DMS153 (cell line): ENCODE measurements at places on chromosomes 11 and 22.

GRCh38 chr22:39931251-39931650, 28.9 kb upstream of the TMA7B start:
- no peak for DNase-seq

DNA sequence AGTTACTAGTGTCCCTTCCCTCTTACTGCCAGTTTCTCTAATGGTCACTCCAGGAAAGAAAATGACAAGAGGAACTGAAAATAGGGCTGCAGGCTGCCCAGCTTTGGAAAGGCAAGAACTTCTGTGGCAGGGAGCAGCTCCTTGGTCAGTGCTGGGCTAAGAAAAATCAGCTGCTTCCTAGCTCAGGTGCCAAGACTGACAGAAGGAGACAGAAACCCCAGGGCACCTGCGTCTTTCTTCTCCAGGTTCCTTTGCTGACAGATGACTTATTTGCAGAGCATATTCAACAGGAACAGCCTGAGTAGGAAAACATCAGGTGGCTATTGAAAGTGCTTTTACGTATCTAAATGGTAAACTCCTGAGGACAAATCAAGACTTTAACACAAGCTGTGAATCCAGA, 25.4 kb downstream of the MAML2 start:
- no peak for DNase-seq

DNA sequence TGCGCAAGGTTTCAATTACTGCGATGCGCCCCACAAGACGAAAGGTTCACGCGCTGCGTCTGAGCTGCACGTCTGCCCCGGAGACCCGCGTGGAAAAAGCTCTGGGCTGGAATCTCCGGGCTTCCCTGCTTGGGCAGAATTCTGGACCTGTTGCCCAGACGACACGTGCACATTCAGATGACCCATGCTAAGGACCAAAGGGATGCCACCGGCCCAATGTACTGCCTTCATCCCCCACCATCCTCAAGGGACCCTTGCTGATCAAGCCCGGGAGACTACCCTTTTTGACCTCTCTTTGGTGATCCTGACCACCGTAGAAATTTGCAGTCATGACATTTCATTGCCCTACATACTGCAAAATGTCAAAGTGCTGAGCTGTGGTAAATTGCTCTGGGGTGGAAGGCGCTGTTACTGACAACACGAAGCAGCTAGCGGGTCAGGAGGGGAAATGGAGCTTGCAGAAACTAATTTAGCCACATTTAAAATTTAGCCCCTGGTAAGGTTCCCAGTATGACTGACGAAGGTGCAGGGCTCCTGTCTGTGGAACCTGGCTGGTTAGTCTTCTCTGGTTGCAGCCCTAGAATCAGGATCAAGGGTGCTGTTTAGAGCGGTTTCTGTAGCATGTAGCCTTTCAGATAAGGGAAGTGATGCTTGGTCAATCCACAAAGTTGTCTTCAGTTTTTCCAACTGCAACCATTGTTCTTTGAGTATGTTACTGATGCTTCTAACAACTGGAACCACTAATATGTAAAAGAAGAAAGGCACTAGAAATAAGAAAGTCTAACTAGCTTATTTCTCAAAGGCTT, 81.9 kb downstream of the PRR5L start:
- no peak for DNase-seq

DNA sequence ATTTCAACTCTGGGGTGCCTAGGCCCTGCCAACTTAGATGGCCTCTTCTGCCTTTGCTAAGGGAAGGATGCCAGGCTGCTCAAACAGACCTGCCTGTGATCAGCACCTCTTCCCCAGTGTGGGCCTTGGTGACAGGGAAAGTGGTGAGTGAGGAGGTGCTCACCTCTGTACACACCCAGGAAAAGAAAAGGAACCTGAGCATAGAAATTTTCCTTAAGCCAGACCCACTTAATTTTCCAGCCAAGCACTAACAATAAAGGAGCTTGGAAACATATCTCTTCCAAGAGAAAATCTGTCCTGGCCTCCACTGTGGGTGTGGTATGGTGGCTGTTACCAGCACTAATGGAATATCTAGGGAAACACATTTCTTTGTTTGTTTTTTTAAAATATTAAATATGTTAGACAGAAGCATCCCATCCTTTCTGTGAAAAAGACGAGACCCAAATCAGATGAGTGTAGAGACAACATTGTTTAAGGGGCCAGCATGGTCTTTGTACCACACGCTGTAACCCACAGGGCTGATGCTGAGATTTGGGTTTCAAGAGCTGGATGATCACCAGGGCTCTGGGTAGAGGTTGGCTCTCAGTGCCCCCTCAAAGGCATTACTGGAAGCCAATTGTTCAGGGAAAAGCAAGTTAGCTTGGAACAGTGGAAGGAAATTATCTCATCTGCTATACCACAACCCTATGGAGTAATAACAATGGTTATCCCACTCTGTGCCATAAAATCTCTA, 472.2 kb downstream of the INSC start:
- no peak for DNase-seq

- no peak for DNase-seq
These were observed 67.9 kb downstream of the KCNC1 start for GRCh38 chr11:17802491-17802890.

DNA sequence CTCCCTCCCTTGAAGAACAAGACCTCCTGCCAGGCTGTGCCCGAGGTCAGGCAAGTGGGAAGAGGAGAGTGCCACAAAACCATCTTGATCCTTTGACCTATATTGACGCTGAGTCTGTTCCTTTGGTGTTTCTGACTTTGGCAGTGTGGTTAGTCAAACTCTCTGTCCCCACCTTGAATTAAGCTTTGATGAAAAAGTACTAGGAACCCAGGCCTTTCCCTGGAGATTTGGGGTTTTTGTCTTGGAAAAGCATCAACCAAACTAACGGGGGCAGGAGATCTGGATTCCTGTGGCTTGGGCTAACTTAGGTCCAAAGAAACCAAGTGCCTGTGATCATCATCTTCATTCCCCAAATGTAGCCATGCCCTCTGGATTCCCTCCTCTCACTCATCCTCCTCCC, 40.4 kb downstream of the ARFGAP2 start:
- no peak for DNase-seq

GRCh38 chr22:46443850-46444389, 93.5 kb downstream of the CELSR1 start:
- no peak for DNase-seq

DNA sequence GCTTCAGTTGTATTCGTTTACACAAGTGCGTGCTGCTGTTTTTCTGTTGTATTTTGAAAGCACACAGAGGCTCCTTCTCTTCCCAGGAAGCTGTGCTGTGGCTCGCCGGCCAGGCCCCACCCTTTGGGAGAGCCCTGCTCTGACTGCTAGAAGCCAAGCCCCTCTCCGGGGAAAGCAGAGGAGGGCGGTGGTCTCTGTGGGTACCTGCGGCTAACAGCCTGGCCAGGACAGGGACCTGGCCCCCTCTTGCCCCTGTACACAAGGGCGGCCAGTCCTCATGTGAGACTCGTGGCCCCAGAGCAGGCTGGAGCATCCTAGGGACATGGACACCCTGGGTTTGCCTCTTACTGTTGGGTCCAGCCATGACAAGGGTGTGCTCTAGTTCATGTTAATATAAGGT, 14.8 kb downstream of the MOB2 start:
- no peak for DNase-seq

GRCh38 chr11:46475051-46475925, 83.7 kb upstream of the CHRM4 start:
- DNase-seq, result no peak

DNA sequence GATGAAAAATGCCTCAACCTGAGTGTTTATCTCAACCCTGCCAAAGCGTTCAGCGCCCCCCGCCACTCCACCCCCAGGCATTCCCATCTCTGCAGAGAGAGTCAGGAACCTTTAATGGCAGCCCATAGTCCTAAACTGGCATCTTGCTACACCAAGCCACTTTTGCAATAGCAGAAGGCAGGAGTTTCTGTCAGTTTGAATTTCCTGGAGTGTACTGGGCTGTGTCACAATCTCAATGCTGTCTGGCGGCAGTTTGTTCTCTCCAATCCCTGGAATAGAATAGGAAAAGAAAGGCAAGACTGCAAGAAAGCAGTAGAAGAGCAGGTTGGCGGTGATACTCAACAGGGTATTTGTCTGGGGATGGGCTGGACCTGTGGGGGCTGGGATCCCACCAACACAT, 32.9 kb upstream of the FLI1 start:
- no peak for DNase-seq

DNA sequence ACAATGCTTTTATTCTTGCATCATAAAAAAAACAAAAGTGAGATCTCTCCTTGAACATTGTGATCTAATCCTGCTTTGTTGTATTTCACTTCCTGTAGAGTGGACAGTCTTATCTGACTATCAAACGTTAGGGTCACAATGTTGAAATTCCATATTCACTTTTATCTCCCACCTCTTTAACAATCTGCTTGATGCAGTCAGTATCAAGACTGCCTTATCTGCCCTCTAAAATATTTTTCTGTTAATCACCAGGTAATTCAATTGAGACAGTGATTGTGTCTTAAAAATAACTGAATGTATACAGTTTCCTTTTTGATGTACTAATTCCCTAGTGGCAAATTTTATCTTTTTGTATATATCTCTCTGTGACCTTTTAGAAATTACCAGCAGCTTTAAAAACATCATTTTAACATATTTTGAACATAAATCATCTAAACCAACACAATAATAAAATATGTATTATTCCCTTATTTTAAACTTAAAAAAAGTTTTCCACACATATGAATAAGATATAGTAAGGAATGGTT, 143.1 kb upstream of the MPPED2 start:
- no peak for DNase-seq

DNA sequence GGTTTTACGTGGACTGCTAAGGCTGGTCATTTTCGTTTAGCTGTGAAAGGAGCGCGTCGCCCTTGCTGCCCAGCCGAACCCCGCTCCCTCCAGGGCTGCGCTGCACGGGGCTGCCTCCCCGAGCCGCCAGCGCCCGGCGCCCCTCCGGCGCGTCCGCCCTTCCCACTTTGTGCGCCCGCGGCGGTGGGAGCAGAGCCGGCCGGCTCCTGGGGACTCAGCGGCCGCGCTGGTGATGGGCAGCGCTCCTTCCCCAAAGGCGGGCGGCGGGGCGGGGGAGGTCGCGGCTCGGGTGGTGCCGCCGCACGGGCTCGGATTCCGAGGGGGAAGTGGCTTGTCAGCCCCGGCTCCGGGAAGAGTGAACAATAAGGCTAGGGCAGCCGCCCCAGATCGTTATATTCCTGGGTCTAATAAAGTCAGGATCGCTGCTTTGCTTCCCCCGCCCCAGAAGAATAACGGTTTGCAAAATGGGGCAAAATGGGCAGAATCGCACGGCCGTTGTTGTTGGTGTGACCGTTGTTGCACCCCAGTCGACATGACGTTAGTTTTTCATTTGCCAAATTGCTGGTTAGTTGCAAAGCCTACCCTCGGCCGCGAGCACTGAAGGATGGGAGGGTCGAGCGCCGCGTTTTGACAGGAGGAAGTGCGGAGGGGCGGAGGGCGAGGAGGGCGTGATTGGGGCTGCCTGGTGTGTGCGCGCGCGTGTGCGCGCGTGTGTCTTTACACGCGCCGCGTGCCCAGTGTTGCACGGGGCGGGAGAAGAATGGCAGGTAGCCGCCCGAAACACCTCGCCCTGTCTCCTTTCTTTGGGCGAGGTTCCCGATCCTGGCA, 745 bp downstream of the NCAM1 start:
- DNase-seq, result peak; percentile 22

- DNase-seq, result no peak
These were observed 8.6 kb upstream of the CD82 start for GRCh38 chr11:44556735-44557409.

DNA sequence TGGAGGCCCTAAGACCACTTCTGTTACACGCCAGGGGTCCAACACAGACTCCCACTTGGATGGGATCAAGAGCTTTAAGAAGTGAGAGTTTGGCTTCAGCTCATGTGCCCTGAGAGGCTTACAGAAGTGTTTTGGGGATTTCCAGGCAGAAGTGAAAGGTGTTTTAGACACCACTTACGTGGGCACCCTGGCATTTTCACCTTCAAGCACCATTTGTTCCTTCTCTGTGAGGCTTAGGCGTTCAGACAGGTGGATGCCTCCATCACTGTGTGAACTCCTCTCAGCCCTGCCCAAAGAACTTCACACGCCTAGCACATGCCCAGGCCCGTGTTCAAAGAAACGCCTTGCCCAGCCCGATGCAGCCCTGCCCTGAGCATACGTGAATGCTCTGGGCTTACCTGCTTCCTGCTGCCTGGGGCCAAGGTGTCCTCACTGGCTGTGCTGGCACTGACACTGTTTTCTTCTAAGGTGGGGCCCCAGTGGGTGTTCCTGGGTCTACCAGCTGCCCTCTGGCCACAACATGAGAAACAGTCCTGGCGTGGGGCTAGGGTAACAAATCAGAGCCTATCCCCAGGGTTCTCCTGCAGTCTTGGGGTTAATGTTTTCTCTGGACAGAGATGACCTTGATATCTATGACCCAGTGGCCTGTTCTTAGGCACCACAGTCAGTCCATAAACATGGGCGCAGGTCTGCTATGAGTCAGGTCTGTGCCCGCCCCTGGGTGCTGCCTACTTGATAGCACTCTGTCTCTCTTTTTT, 34.0 kb downstream of the AMPD3 start:
- DNase-seq, result no peak

DNA sequence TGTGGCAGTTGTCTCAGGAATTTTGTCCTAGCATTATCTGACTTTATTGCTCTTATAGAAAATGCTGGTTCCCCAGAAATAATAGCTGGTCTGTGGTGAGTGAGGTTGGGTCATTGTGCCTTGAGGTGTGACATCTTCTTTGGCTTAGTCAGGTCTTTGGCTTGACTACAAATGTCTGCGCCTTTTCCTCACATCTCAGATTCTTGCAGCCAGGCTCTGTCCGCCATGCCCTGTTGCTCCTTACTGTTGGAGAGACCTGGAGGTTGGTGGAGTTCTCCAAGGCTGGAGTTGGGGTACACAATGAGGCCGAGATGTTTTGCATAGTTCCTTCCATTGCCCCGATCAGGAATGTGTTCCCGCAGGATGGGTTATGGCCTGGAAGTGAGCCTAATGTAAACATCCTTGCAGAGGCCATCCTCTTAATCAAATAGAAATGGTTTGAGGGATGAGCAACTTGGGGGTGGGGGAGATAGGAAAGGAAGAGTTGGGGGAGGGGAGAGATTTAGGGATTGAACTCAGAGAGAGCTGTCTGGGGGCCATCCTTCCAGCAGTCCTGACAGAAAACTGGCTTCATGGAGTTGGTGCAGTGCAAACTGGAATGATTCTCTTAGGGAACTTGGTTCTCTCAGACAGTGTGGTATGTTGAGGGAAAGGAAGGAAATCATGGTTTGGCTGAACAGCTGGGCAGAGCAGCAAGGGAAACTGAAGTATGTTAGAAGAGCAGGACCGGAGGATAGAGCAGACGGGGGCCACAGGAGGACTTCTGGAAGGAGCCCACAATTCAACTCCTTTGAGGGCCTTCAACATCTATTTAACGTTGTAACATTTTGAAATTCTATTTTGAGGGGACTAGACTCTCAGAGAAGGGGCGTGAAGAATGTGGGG, 49.9 kb downstream of the ZBTB16 start:
- no peak for DNase-seq

GRCh38 chr22:50085211-50085972, at the start of gene MLC1:
Gene MLC1, minus strand, starts transcription at chr22:50085426. Its CDS starts 524 bp downstream, at chr22:50084902.
- no peak for DNase-seq

GRCh38 chr11:13468750-13469149, 5.7 kb upstream of the BTBD10 start:
- no peak for DNase-seq

GRCh38 chr11:32033067-32033466, 57.8 kb upstream of the RCN1 start:
- DNase-seq, result no peak

GRCh38 chr22:40138866-40139265, 38.9 kb upstream of the TNRC6B start:
- no peak for DNase-seq
